ENCODE measurements at places on chromosomes 4 and X.

DNA sequence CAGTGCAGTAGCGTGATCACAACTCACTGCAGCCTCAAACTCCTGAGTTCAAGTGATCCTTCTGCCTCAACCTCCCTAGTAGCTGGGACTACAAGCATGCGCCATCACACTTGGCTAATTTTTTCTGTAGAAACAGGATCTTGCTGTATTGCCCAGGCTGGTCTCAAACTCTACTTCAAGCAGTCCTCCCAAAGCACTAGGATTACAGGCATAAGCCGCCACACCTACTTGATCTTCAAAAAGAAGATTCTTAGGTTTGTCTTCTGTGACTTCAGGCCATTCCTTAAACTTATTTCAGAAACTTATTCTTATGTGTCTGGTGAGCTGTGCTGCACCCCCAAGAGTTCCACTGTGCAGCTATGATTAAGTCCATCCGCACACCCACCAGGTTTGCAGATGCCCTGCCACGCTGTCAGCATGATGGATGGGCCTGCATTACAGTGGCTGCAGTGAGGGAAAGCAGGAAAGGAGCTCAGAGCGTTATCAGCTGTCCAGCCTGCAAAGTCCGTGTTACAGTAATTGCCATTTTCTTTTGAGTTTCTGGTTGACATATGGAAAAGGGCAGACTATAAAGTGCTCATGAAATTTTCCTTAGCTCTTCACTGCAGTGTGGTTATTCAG lies 146.6 kb downstream of the AASDH start:
- no peak for DNase-seq

GRCh38 chr4:172517391-172517790 lies 651.2 kb upstream of the GALNT7 start:
- no peak for DNase-seq

DNA sequence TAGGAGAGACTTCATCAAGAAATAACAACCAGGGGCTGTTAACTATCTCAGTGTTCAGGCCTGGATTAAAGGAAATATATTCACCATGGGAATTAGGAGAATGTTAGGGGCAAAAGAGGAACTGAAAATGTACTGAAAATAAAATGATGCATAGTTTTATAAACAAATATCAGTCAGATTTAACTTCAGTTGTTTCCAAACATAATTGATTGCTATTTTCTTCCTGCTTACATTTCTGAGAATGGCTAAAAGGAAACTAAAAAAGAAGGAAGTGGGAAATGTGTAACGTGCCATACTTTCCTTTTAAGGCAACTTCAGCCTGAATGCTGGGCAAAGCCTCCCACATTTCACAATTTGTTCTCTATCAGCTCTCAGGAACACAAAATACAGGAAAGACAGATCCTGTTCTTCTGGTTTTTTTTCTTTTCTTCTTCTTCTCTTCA lies 178.1 kb downstream of the MAML3 start:
- no peak for DNase-seq

DNA sequence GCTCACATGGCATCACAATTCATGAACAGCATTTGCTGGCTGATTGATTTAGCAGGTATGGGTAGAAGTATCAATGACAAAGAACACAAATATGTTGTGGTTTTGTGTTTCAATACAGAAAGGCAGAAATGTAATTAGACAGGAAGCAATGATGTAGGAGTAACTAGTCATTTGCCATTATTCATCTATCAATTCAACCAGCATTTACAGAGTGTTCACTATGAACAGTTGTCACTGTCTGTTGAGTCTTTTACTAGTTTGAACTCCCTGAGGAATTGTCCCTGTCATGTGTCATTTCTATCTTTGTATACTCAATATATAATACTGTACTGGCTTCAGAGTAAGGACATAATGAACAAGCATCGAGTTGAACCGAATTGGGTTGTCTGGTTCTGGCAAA lies 51.5 kb upstream of the ARHGAP24 start:
- DNase-seq = no peak

DNA sequence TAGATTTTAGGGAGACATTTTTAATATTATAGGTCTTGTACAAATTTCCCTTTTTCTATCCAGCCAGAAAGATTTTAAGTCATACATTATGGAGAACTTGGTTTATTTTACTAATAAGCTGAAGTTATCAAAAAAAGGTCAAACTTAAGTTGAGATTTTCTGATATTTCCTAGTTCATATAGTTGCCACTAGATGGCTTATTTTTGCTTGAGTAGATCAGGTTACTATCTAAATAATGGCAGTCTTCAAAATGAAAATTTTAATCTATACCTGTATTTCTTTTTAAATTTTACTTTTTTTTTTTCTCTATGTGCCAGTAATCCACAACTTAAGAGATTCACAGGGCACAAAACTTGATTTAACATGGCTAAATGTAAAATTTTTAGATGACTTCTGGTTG lies 52.3 kb downstream of the USP9X start:
- no peak for DNase-seq

DNA sequence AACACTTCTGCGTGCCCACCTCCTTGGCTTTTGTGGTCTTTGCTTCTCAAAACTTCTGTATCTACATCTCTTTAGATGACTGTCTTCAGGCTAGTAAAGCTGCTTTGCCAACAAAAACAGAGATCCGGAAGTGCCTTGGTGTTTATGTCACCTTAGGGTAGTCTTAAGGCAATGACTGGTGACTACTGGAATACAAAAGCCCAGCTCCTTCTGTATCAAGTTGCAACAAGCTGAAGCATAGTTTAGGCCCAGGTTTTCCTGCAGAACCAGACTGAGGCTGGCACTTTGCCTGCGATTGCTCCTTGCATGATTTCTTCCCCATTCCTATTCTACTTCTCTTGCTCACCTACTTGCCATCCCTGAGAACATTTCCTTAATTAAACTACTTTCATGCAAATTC lies 333.8 kb downstream of the DMD start:
- DNase-seq = no peak

DNA sequence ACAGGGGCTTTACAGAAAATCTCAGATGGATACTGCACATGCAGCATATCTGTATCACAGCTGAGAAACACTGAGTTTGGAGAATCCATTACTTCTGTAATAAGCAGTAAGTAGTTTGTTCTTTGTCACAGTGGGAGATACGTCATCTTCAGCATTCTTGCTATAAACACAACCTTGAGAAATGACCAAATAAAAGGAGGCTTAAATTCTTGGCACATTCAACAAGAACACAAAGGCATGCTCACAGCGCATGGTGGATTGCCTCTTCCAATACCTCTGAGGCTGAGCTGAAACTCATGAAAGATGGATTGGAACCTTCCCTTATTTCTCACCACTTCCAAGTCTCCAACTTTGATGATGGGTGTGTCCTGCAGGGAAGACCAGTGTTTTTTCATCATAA lies 54.5 kb downstream of the ANXA5 start:
- DNase-seq = no peak

DNA sequence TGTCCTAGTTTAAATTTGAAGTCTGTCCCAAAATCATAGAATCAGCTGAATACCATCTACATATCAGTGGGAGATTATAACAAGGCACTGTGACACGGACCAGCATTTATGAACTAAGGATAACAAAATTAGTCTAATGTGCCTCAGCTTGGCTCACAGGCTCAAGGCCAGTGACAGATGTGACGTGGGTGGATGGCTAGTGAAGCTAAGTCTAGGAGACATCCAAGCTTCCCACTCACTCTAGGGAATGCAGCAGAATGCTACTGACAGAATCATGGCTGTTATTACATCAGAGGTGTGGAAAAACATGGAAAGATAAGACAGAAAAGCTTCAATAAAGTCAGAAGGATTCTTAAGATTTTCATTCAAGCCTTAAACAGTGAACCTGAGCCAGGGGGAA lies 329.9 kb downstream of the NAF1 start:
- no peak for DNase-seq

GRCh38 chrX:46407753-46408130 lies 137.5 kb downstream of the ZNF674 start:
- DNase-seq = no peak

GRCh38 chrX:23888887-23889501 lies 18.7 kb downstream of the APOO start:
- no peak for DNase-seq

DNA sequence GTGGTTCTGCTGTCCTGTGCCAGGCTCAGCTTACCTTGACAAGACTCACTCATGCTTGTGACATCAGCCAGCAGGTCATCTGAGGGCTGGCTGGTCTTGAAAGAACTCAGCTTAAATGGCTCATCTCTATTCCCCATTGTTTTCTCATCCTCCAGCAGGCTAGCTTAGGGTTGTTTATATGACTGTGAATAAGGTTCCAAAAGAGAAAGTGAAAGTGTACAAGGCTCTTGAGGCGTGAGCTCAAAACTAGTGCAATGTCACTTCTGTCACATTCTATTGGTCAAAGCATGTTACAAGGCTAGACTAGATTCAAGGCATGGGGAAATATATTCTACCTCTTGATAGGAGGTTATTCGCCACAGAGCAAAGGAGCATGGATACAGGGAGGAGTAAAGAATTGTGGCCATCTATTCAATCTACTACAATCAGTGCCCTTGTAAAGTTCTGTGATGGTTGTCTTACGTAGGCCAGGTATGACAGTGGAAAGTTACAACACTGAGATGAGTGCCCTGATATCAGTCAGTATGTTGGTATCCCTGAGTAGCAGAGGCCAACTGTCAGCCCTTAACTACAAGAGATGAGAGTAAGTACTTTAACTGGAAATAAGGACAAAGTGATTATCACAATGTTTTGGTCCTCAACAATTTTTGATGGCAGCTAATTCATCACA lies 19.8 kb upstream of the TMLHE start:
- no peak for DNase-seq

GRCh38 chr4:186081202-186081807 lies 12.3 kb downstream of the TLR3 start:
- DNase-seq = no peak

DNA sequence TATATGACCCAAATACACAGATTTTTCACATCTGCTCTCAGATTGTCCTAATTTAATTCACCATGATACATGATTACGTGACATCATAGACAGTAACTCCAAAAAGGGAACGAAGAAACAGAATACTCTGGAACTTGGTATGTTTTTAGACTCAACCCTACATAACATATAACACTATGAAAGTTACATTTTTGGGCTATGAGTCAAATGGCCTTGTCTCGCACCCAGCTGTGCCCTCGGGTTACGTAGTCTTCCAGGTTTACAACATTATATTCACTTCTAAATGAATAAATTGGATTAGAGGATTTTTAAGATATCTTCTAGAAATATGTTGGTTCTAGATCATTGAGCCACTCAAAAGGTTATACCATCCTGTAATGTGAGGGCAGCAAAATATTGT lies 2089.6 kb upstream of the TENM3 start:
- DNase-seq = no peak

- no peak for DNase-seq
Observed at GRCh38 chr4:107843391-107843790, 18.7 kb downstream of the SGMS2 start.

GRCh38 chrX:132181364-132181763 lies 37.9 kb downstream of the RAP2C start:
- DNase-seq = no peak

- DNase-seq = no peak
Observed at GRCh38 chrX:107780525-107780924, 3.0 kb downstream of the NCBP2L start.

DNA sequence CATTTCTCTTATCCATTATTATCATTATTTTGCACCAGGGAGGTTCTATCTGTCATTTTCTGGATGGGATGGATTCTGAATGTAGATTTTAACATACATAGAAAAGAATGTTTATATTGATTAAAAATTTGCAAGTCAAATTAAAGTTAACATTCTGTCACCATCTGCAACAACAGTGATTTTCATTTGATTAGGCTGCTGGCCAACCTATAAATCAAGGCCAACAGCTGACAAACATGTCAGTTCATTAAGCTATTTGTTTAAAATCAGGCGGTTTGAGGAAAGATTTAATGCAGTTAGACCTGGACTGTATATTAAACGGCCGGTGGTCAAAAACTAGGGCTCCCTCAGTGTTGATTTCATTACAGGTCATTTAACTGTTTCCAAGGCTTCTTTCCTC lies 109.5 kb upstream of the CBR4 start:
- DNase-seq = no peak

- DNase-seq = no peak
Observed at GRCh38 chrX:148288451-148288850, 212.0 kb upstream of the AFF2 start.

DNA sequence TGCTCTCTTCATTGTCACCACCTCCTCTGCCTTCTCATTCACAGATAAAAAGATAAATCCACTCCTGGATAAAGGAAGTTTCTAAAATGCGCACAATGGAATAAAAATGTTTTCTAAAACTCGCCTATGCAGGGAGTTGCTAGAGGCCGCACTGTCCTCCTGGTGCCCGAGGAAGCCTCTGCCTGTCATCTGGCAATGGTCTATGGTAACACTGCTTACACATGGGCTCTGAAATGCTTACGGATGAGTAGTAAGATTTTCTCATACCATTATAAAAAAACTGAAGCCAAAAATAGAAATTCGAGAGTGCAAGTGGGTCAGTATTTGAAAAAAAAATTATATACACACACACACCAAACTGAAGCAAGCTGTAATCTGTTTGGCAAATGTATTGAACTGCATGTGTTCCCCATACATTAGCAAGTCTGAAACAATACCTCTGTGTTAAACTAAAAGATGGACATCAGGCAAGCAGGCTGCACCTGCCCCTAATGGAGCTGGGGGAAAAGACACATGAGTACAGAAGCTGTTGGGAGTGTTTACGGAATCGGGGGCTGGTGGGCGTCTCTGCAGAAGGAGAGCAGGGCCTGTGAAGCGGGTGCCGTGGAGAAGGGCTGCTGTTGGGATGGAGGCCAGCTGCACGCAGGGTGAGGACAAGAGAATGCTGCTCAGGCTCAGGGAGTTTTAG lies 103.3 kb upstream of the FAT1 start:
- no peak for DNase-seq

- DNase-seq = no peak
Observed at GRCh38 chr4:52660643-52661042, 1.5 kb upstream of the USP46 start.

DNA sequence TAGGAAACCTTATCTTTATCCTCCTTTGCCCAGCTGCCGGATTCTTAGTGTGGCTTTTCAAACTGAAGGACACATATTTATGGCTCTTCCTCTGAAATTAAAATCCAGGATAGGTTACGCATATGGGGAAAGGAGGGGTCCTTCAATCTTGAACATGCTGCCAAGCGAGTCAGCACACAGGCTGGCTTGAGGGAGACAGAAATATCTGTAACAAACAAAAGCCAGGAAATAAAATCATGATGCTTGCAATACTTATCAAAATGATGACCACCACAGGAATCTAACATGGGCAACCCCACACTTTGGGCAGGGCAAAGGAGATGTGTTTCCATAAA lies 196.4 kb upstream of the LDB2 start:
- no peak for DNase-seq

GRCh38 chr4:121888134-121888533 lies 17.9 kb upstream of the BBS7 start:
- DNase-seq = no peak

GRCh38 chr4:53494851-53495250 lies 96.4 kb downstream of the LNX1 start:
- DNase-seq = no peak

DNA sequence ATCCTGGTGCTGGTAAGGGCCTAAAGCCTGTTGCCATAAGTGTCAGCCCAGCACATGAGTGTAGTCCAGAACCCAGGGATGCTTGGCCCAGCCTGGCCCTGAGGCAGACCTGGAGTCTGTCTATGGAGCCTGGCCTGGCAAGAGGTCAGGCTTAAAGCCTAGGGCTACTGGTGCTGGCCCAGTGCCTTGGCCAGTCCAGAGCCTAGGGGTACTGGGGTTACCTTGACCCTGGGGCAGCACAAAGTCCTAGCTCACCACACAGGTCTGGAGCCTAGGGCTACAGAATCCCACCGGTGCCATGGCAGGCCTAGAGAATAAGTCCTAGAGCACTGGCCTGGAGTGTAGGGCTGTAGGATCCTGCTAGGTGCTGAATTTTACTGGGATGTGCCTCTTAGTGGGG lies 393.8 kb downstream of the MAGEE1 start:
- DNase-seq = no peak

- DNase-seq = no peak
Observed at GRCh38 chr4:47664051-47664826, 173.6 kb downstream of the CORIN start.

All from activated effector memory CD4-positive, alpha-beta T cell treated with Interleukin-2 at 50 U/mL for 16 hours (primary cell).